ENCODE measurements at places on chromosomes 1 and 21.

DNA sequence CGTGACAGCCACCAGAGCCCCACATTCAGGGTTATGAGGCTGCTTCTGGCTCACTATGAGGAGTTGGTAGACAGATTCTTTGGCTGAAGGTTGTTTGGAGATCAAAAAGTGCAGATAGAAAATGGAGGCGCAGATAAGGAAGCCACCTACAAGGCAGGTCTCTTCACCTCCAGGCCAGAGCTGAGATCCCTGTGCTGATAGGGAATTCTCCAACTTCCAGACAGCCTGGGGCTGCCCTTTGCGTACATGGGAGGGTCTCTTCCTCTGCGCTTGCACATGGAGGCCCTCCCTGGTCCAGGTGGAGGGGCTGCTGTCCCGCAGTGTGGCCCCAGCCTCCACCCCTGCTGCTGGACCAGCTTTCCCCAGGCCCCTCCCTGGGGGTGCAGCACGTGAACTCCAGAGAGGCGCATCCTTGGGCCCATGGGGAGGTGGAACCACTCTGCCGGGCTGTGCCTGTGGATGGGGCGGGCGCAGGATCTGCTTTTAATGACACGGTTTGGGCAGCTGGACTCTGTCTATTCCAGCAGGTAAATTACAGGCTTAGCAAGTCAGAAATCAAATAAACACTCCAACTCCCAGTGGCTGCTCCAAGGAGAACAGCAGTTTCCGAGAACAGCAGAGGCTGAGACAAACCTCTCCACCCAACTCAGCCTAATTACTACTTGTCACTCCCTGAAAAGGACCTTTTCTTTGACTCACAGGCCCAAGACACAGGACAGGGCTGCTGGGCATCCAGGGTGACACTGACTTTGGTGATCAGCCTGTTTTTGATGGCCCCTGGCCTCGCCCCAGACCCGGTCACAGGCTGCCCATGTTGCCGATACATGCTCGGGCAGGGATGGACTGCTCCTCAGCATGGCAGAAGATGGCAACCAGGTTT is 12.4 kb downstream of the OXCT2 start:
- DNase-seq, result no peak

- no peak for DNase-seq
These were observed 239.8 kb downstream of the TRABD2B start for GRCh38 chr1:47757226-47757975.

DNA sequence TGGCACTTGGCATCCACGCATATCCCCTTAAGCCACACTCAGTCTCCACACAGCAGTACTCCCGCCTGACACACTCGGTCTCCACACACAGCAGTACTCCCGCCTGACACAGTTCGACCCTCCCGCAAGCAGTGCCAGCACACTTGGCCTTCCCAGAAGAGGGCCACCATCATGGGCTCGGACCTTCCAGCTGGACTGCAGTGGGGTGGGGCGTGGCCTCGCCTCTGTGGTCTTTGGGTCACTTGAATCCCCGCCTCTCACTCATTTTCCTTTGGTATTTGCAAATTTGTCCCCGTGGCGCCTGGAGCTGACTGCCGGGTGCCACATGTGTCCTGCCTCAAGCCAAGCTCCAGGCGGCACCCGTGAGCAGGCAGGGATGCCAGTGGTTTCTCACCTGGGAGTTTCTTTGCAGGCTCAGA is 63.7 kb downstream of the FAAP20 start:
- DNase-seq, result no peak

- no peak for DNase-seq
These were observed 3.7 kb upstream of the SEMA4A start for GRCh38 chr1:156149374-156150332.

DNA sequence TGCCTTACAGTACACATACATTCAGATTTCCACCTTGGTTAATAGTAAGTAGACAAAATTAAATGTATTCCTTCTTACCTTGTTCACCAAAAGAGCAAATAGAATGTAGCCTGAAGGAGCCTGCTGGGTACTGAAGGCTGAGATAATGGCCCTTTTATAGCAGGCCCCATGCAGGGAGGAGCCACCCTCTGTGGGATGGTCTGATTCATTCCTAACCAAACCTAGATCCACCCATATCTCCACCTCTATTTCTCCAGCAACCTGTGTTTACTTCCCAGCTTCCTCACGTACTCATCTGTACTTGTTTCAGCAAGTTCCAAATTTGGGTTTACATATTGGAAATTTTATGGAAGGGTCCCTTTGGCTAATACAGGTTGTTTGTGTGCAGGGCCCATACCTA is at the start of gene FLG:
Gene FLG, minus strand, starts transcription at position 129 of the 400 bp plus-strand sequence. CDS start 9,783 bp downstream, outside the sequence.
- DNase-seq, result no peak

DNA sequence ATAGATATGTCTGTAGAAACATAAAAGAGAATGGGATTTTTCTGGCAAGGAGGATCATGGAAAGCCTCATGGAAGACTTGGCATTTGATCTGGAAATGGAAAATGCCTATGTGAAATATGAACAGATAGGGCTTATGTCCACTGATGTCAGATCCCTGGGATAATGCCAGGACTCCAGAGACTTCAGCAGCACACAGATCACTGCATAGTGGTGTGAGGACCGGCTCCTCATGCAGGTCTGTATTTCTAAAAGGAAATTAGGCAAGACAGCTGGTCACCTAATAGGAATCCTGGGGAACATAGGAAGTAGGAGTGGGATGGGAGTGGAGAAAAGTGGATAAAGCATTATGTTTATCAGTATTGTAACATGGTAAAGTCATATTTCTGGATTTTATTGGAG is 56.8 kb upstream of the IPO9 start:
- no peak for DNase-seq

DNA sequence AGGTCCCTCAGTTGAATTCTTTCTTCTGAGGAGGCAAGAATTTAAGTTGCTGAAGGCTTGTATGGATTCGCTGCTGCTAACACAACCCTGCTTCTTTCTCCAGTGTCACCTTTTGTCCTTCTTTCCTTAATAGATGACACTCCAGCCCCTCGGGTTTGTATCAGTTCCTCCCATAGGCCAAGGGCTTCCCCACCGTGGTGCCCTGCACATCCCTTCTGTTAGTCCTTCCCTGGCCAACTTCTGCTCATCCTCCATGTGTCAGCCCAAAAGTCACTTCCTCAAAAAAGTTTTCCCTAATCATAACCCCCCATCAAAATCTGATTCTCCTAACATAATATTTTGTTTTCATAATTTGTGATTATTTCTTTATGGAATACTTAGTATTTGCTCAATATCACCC is 190.4 kb downstream of the RHOU start:
- no peak for DNase-seq

GRCh38 chr1:204426971-204427701 is 15.5 kb upstream of the PPP1R15B start:
- DNase-seq, result no peak
